ENCODE measurements at places on chromosomes 4 and X.

GRCh38 chrX:40281336-40282005 lies 183.7 kb upstream of the BCOR start:
- DNase-seq = no peak

DNA sequence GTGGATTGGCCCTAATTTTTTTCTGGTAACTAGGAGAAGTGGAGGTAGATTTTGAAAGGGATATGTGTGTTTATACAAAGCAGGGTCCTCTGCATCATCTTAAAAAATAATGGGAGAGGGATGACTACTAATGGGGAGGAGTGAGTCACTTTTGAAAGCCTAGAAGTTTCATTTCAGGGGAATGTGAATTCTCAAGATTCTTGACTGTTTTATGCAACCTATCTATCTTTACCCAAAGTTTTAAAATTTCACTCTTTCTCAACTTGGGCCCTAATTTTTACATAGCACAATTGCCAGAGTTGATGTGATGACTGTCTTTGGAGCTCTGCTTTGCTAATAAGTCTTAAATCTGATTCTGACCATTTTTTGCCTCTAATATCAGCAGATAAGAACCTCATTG lies 445.2 kb downstream of the GRXCR1 start:
- DNase-seq = no peak

- no peak for DNase-seq
These were observed 25.3 kb downstream of the MECP2 start for GRCh38 chrX:154072192-154072591.

DNA sequence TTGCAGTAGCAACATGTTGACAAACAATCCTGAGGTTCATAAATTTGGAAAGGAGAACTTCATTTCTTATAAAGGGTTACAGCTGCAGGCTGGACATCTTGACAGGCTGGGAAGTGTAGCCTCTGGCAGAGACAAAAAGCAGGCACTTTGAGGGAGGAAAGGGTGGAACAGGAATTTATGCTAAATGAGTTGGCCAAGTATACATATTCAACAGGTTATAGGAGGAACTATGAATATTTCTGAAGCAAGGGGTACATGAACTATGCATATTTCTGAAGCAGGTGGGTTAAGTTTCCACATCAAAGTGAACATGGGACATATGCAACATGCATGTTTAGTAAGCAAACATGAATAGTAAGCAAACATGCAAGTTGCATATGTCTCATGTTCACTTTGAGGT lies 1.6 kb upstream of the ANTXR2 start:
- DNase-seq = no peak

- DNase-seq = no peak
These were observed 743.3 kb upstream of the SLIT2 start for GRCh38 chr4:19508442-19508841.

GRCh38 chr4:135184715-135185114 lies 983.1 kb upstream of the PABPC4L start:
- no peak for DNase-seq

DNA sequence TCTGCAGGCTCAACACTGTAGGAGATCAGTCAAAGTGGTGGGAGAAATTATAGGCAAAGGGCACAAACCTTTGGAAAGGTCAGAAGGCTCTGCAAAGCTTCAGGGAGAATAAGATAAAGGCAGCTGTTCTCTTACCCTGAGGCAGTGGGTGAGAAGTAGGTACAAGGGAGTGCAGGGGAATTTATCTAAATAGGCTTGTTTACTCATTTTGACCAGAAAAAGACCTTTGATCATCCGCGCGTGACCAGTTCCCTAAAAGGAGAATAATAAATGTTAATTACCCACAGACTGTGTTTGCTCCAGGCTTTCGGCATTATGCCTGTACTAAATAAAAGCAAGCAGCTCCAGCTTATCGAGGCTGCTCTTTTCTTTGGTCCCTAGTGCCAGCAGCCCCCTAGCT lies 9.3 kb downstream of the FGFBP2 start:
- no peak for DNase-seq
